ENCODE measurements at places on chromosomes 2 and 18. TPM values are rescaled to one million over a fixed set of nuclear protein-coding genes. Genes with fewer than 3 reads are reported as not detected.

The PCARE gene
- 0.43 TPM for polyA plus RNA-seq

GRCh38 chr2:19480673-19481072 is 122.2 kb upstream of the OSR1 start:
- no peak for DNase-seq

DNA sequence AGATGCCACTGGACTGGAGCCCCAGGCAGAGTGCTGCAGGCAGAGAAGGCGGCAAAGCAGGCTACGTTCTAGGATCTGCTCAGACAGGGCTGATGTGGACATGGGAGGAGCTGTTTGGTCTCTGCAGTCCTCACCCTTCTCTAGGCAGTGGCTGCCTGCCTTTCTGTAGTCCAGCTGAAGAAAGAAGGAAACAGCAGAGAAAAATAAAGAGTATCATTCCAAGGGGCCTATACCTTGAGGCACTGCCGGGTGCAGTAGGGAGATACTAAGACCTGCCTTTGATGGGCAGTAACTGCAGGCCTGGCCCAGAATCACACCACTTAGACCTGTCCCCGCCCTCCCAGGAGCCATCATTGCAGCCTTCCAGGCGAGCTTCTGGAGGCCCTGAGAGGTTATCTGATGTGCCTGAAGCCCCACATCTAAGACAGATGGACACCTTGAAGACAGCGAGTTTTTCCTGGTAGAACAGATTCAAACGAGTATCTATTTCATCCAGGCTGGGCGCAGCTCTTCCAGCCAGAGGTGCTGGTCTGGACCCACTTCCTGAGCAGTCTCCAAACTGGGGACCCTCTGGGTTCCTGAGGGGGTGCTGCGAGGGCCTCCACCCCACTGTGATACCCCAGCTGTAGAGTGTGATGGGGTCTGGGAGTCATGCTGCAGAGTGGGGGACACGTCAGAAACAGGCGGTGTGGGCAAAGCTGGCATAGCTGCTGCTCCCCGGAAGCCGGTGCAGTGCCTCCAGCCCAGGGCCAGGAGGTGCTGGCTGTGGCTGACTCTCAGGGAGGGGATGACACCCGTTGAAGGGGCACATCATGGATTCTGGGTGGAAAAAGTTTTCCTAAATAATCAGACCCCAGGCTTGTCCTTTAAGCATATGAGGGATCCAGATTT is 87.3 kb upstream of the OTOS start:
- no peak for DNase-seq

GRCh38 chr18:5159080-5159479 is 38.0 kb downstream of the AKAIN1 start:
- DNase-seq, result no peak

- DNase-seq, result no peak
Observed at GRCh38 chr2:240455647-240456446, 20.4 kb downstream of the GPC1 start.

DNA sequence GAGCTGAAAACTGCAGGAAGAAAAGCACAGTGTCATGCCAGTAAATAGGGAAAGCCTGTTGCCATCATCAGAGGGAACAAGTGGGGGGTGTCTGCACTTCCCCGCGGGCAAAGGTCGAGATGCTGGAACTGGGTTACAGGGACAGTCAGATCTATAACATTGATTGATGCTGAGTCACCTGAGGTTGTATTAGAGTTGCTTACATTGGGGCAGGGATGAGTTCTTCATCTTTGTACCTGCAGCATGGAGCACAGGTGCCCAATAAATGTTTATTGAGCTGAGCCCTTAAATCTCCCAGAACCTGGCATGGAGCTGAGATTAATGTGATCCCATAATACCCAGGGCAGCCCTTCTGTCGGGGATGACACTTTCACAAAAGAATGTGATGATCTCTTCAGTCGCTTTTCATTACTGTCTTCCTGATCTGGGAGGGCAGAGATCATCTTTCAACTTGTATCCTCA is 5.9 kb upstream of the RNF152 start:
- no peak for DNase-seq

GRCh38 chr2:173942861-173943523 is 22.2 kb downstream of the SP3 start:
- DNase-seq, result no peak

- DNase-seq, result no peak
Observed at GRCh38 chr18:6537475-6537874, 122.8 kb upstream of the L3MBTL4 start.

DNA sequence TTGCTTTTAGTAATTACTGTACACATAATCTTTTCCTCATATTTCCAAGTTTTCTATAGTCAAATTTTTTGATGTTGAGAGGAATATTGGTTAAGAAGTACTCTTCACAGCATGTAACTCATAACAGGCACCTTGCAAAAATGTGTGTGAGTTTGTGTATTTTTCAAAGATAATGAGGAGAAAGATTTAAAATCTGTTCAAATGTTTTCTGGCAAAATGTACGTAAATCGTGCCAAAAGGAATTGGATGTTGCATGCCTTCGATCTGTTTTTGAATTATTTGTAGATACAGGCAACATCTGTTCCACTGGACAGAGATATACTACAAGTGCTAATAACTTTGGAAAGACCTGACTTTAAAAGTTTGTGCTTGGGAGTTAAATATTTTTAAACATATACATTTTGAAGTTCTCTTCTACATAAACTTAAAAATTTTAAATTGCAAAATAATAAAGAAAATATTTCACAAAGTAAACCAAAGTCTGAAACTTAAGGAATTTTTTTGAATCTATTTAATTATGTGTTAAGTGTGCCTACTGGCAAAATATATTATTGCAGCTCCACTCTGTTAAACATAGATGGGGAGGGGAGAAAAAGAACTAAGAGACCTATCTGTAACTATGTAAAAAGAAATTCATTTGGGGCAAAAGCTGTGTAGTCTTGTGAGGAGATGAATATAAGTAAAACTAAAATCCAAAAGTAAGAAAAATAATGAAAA is 133.5 kb upstream of the UBE2E3 start:
- no peak for DNase-seq
